ENCODE measurements at places on chromosomes 7 and 10.

DNA sequence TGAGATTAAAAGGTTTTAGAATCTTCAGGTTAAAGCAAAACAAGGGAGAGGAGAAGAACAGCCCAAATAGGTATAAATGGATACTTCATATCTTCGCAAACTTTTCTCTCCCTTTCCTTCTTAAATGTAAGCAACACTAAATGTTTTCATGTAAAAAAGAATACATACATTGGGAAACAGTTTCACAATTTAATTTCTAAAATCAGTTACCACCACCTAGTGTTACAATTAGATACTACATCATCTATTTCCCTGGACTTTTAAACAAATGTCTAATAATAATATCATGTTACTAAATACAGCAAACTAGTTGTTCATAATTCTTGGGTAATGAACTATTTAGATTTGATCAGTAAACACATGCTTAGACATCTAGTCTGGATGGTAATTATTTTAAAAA is 35.8 kb downstream of the MINDY3 start:
- DNase-seq, result no peak

DNA sequence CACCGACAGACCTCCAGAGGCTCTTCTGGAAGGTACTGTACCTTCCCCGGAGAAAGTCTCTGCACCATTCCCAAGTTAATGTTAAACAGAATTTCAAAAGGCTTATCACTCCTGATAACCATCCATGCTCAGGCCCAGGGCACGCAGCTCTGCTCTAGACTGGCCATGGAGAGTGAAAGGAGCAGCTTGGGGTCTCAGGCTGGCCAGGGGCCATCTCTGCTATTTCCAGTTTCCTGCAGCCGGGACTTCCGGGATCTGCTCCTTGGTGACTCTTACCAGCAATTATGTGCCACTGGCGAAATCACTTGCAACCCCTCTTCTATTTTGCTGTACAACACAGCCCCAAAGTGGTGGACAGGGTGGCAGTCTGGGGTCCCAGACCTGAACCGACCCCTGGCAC is 6.0 kb downstream of the CLDN15 start:
- DNase-seq, result no peak

DNA sequence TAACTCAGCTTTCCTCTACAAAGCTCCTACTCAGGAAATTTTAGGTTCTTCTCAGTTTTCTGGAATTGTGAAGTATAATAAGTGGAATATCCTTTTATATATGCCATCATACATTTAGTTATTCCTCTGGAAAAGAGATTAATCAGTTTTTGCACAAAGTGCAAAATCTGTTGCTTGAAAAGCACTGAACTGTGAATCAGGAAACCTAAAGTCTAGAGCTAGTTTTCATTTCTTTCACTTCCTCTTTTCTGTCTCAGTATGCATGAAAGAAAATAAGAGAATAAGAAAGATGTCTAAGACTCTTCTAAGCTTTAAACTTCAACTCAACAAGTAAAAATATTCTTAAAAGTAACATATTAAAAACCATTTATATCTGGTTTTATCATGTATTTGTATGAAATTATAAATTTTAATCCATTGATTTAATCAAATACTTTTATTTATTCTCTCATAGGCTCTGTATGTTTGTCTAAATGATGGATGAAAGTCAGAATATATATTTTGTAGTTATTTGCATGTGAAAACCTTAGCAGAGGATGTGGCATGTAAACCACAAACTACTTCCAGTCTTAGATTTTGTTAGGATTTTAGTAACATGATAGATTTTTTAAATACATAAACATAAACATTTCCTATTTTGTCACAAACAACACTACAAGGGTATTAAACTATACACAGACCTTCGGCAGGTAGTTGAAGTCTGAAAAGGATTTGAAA is 1073.0 kb downstream of the XPNPEP1 start:
- no peak for DNase-seq

DNA sequence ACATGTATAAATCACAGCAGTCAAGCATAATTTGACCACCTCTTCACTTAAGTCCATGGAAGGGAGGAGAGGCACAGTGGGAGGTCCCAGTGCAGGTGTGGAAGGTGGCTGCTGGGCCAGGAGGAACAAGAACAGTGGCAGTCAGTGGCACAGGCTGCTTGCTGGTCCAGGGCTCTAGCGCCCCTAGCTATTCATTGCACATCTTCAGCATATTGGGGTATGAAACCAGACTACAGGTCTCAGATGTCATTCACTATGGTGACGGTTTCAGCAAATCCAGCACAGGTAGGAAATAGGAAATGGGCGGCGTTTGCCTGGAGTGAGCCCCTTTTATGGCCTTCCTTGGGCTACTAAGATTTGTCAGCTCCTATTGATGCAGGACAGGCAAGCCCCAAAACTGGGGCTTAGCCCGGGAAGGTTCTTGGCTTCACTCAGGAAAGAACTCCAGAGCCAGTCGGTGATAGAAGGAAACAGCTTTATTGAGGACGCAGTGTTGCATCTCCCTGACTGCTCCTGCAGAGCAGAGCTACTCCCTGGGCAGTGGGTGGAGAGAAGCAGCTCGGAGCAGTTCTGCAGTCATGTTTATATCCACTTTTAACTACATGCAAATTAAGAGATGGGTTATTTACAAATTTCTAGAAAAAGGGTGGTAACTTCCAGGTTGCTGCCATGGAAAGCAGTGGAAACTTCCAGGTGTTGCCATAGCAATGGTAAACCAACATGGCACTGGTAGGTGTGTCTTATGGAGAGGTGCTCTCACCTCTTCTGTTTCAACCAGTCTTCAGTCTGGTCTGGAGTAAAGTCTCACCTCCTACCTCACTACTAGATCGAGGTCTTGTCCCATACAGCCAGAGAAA is 608.8 kb downstream of the PARD3 start:
- no peak for DNase-seq

- DNase-seq, result no peak
These were observed 38.4 kb downstream of the SCRN1 start for GRCh38 chr7:29951206-29951605.

DNA sequence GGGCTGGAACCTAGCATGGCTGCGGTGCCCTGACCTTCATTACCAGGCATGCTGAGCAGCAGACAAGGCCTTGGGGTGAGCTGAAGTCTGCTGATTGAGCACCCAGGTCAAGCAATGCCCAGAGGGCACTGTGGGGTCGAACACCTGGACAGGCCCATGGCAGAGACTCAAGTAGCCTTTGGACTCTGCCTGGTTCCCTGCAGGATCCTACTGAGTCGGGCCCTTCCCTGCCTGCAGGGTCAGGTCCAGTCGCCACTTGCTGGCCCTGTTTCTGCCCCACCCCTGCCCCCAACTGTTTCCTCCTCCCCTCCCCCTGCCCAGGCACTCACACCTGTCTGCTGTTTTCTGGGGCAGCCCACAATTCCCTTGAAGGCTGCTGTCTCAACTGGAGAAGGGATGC is 483.2 kb upstream of the MKI67 start:
- no peak for DNase-seq
